ENCODE measurements at places on chromosomes 16 and 17.

- no peak for DNase-seq
These were observed 1.3 kb downstream of the TMEM219 start for GRCh38 chr16:29963021-29963743.

GRCh38 chr16:46961373-46962353 is 11.8 kb downstream of the DNAJA2 start:
- DNase-seq = no peak

DNA sequence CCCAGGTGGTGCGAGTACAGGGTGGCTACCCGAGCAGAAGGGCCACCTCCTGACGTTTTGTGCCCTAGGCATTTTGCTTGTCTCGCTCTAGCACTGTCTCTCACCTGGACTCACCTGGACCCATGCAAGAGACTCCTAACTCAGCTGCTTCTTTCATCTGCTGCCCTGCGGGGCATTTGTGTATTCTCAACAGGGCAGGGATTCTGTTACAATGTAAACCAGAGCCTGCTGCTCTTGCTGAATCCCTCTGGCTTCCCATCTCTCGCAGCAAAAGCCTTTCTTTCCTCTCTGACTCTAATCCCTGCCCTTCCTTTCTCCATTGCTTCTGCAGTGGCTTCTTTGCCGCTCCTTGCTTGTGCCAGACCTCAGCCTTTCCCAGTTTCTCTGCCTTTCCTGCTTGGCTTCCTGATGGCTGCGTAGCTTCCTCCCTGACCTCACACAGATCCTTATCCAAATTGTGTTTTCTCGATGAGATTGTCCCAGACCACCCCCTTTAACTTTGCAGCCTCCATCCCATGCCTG is 10.2 kb downstream of the ARSG start:
- DNase-seq = no peak

DNA sequence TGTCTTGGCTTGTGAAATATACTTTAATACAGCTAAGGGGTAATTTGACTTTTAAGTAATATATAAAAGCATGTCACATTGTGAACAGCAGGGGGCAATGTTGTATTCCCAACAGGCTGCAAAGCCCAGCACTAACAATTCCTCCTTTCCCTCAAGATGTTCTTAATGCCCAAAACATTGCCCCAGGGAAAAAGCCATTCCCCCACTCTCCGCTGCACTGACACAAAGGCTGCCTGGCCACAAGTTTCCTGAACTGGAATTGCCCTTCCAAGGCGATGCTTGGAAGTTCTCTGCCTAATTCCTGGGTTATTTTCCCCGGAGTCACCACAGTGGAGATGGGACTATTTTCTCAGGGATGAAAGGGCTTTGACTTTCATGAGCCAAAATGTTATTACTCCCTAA is 27.2 kb downstream of the CLEC16A start:
- DNase-seq = no peak

DNA sequence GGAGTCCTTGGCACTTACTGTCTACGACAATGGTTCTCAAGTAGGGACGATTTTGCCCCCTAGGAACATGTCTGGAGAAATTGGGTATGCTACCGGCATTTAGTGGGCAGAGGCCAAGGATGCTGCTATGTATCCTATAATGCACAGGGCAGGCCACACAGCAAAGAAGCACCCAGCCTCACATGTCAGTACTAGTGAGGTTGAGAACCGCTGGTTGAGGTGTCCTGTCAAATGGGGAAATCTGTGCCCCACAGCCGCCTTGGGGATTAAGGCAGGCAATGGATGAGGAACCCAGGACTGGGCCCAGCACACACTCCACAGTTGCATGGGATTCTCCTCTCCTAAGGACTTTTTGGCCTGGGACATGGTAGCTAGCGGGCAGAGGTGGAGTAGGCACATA is 86.7 kb upstream of the TOB1 start:
- no peak for DNase-seq
